SK-N-DZ (cell line): ENCODE measurements at places on chromosomes 4 and X.

DNA sequence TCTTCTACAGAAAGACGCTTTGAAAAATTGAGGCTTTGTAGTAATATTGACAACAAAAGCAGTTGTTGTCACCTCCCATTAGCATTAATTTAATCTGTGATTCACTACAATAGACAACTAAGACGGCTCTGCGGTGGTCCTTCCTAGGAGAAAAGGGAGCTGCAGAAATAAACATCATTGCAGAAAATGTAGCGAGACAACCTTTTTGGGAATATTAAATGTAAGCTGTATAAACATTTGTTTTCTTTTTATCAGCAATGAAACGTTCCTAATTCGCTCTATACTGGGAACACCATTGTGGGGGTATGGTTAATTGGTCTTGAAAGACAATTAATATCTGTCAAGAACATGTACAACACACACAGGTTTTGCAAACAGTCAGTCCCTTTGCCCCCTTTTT is 583.3 kb upstream of the TENM3 start:
- no peak for DNase-seq

DNA sequence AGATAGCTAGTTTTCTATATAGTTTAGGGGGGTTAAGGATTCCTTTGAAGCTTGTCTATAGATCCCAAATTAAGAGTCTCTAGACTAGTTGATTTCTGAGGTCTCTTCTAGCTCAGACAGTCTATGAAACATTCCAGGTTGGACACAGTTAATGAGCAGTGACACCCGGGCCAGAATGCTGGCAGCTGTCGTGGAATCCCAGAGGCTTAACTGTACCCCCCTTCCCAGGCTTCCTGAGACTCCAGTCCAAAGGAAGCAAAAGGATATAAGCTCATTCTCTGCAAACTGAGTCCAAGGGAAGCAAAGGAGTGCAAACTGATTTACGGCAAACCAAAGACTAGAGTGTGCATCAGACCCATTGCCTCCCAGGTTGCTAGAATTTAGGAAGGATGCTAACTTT is 62.9 kb downstream of the DCX start:
- no peak for DNase-seq

- DNase-seq, result peak; percentile 42
Observed at GRCh38 chrX:40104985-40105834, 7.5 kb upstream of the BCOR start.

- DNase-seq, result no peak
Observed at GRCh38 chrX:137427426-137427778, 138.5 kb upstream of the ZIC3 start.

- no peak for DNase-seq
Observed at GRCh38 chrX:134186362-134187121, 50.4 kb upstream of the CCDC160 start.

DNA sequence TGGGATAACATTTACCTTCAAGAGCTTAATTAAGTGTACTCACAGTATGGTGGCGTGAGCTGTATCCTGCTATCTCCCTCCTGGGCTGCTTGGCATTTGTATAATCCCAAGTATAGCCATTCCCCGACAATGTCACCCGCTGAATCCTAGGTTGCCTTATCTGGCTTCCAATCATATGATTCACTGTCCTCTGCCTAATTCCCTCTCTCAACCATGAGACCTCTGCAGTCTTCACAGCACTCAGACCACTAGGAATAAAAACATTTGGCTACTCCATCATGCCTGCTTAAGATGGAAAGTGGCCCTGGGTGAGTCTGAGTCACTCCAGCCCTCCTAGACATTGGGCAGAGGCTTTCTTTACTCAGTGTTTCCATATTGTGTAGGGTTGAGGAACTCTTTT is 28.9 kb upstream of the WDFY3 start:
- DNase-seq, result no peak

- DNase-seq, result peak; percentile 31
Observed at GRCh38 chr4:94595880-94596483, 144.2 kb downstream of the PDLIM5 start.

- no peak for DNase-seq
Observed at GRCh38 chr4:118353534-118354030, 779 bp upstream of the PRSS12 start.

DNA sequence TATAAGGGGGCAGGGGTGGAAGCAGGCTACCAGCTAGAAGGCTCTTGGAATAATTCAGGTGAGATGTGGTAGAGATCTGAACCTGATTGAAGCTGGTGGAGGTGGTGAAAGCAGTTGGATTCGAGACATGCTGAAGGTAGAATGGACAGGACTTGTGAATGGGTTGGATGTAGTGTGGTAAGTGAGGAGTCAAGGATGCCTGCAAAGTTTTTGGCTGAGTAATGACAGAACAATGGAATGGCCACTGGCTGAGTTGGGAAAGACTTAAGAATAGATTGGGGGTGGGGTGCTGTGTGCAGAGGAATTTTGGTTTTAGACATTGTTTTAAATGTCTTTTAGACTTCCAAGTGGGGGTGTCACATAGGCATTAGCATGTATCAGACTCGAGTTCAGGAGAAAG is 33.5 kb downstream of the HPF1 start:
- DNase-seq, result no peak

DNA sequence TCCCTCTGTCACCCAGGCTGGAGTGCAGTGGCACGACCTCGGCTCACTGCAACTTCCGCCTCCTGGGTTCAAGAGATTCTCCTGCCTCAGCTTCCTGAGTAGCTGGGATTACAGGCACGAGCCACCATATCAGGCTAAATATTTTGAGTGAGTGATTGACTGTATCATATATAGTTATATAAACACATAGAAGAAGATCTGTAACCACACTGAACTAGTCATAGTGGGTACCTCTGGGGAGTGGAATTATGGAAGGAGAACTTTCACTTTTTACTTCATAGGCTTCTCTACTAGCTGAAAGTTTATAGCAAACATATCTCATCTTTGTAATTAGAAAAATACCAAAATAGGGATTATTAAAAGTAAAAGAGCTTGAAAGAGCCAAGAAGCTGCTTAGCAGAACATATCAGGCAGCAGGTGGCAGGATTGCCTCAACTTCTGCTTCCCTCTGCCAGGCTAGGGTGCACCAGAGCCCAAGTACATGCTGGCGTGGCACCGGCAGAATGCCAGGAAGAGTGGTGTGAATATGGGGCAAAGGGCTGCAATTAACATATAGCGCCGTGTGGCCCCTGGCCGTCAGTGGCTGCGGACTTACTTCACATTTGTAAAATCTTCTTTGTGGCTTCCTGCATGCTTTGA is 39.5 kb upstream of the CD40LG start:
- no peak for DNase-seq

DNA sequence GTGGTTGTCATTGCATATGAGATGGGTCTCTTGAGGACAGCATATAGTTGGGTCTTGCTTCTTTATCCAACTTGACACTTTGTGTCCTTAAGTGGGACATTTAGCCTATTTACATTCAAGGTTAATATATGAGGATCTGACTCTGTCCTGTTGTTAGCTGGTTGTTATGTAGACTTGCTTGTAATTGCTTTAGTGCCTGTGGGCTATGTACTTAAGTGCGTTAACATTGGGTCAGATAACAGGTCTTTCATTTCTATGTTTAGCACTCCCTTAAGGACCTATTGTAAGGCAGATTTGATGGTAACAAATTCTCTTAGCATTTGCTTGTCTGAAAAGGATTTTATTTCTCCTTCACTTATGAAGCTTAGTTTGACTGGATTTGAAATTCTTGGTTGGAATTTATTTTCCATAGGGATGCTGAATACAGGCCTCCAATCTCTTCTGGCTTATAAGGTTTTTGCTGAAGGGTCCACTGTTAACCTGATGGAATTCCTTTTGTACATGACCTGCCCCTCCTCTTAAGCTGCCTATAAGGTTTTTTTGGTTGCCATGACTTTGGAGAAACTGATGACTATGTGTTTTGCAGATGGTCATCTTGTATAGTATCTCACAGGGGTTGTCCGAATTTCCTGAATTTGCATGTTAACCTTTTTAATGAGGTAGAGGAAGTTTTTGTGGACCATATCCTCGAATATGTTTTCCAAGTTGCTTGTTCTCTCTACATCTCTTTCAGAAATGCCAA is 162.0 kb downstream of the NKX6-1 start:
- no peak for DNase-seq

DNA sequence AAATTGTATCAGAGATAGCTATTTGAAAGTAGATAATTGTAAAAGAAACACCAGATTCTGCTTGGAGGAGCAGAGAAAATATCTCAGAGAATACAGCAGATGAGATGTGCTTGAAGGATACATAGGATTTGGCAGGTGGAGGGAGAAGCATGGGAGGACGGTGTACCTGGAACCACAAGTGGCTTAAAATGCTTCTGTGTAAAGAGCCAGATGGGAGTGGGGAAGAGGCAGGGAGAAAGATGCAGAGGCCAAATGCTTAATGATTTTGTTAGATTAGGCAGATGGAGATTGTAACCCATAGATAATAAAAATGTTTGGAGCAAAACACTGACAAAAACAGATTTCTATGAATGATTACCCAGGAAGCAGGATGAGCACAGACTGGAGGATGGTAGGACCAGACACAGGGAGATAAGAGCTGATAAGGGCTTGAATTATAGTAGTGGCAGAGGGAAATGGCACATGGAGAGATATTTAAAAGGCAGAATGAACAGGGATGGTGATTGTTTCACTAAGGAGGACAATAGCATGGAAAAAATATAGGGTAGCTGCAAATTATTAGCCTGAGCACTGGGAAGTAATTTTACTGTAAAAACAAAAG is 145.7 kb upstream of the TBC1D9 start:
- DNase-seq, result peak; percentile 97

GRCh38 chrX:77450996-77451395 is 3.8 kb downstream of the FGF16 start:
- no peak for DNase-seq

DNA sequence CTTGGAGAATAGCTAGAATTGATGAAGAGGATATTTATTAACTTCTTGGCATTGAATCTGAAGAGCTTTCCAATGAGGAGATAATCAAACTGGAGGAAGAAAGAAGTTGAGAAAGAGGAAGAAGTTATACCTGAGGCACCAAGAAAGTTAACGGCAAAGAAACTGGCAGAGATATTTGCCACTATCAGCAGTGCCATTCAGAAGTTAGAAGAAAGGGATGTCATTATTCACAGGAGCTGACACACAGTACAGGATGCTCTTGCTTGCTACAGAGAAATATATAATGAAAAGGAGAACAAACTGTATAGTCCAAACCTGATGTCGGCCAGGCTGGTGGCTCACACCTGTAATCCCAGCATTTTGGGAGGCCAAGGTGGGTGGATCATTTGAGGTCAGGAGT is 64.5 kb downstream of the MCUB start:
- no peak for DNase-seq

DNA sequence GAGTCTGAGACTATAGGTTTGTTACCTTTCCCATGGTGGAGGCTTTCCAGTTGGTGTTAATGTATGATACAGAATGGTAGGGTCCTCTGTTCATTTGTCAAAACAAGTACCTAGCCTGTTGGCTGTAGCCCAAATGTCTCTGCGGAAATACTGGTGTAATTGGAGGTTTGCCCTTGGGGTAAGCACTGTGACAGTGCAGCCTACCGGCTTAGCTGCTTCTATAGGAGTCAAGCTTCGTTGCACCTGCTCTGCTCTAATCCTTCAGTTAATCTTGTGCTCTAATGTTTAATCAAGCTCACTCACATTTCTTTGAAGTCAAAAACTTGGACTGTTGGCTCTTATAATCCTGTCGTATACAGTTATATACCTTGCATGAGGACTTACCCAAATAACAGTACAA is 203.4 kb downstream of the CCNG2 start:
- DNase-seq, result no peak

GRCh38 chr4:96835991-96836390 is 996.1 kb downstream of the PDHA2 start:
- no peak for DNase-seq

DNA sequence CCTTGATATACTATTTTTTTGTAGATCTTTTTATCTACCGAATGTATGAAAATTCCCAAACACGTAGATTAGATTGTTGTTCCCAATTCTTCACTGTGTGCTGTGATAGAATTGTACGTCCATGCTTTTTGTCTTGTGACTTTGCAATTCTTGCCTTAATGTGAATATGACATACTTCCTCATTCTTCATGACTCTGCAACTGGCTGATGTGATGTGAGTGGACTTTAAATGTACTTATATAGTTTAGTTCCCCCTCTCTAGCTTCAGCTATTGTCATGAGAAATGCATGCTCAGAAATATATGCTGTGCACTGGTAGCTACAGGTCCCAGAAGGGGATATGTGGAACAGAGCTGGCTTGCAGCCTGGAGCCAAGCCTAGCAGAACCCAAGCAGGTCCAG is 89.4 kb downstream of the FTHL17 start:
- no peak for DNase-seq

DNA sequence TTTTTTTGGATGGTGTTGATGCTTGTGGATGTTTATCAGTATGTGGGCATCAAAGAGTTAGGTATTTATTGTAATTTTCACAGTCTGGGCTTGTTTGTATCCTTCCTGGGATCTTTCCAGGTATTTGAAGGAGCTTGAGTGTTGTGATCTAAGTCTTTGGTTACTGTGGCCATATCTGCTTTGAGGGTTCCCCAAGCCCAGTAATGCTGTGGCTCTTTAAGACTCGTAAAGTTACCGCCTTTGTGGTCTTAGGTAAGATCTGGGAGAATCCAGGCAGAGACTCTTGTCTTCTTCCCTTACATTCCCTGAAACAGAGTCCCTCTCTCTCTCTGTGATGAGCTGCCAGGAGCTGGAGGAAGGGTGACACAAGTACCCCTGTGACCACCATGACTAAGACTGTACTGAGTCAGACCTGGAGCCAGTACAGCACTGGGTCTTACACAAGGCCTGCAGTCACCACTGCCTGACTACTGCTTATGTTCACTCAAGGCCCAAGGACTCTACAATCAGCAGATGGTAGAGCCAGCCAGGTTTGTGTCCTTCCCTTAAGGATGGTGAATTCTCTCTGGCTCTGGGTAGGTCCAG is 62.2 kb downstream of the FMR1NB start:
- DNase-seq, result no peak

- no peak for DNase-seq
Observed at GRCh38 chrX:74788545-74789086, 136.6 kb downstream of the NEXMIF start.

DNA sequence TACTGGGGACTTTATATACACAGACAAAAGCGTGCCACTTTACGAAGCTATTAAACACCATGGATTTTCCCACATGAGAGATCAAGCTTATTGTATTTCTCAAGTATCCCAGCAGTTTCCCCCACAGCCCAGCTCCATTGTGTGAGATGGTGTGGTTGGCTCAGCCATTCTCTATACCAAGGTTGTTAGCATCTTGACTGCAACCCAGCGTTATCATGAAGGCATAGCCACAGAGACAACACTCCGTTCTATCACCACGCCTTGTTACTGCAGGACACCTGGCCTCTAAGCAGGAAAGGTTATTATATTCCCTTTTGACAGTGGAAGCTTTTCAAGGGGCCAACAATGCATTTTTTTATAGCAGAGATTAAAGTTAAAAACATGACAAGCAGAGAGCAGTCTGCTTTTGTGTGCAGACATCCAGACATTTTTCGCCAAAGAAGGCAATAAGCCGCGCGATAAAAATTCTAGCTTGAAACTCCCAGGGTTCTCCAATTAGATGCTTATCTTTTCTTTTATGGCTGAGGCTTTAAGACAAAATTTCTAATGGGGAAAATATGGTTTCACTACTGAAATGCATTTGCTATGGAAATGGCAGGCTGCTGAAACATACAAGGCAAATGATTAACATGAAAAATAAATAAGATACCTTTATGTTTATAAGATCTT is 206.1 kb downstream of the MID1 start:
- DNase-seq, result no peak

GRCh38 chrX:47214435-47215077 is 3.9 kb upstream of the CDK16 start:
- no peak for DNase-seq
